Activated CD4-positive, alpha-beta T cell treated with anti-CD3 and anti-CD28 coated beads, Interleukin-2, amount 10 ng/mL, durations not matched to agents 24 days and 14 days (primary cell): ENCODE measurements at places on chromosomes 16 and 17. TPM values are rescaled to one million over a fixed set of nuclear protein-coding genes. Genes with fewer than 3 reads are reported as not detected.

DNA sequence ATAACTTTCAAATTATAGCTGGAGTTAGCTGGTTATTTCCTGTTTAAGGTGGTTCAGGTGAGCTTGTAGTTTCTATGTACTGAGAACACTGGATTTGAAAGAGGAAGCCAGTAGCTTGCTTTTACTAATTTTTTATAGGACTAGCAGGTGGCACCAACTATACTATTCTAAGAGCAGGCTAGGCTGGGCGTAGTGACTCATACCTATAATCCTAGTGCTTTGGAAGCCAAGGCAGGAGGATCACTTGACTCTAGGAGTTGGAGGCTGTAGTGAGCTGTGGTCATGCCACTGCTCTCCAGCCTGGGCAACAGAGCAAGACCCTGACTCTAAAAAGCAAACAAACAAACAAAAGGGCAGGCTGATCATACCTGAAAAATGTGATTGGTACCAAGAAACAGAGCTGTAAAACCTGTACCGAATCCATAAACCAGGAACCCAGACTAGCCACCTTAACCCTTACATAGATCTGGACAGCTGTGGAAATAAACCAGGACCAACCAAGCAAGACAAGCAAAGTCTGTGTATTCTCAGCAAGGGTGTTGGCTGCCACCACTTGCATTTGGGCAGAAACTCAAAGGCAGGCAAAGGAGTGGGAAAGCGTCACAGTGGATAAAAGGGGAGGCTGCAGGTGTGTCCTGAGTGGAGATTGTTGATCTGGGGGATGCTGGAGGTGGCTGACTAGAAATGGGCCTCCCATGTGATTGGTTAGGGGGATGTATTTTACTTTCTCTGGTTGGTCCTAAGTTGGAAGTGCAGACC, 36.3 kb downstream of the SLC47A1 start:
- no peak for DNase-seq

PSMC3IP gene
- 29.1 and 31.1 TPM in 2 replicates for total RNA-seq

C17orf50 gene
- total RNA-seq = not detected in 2 replicates

GRCh38 chr17:48578616-48579470, 693 bp upstream of the HOXB4 start:
- DNase-seq = peak; percentile 63

GRCh38 chr17:49397586-49397985, 17.1 kb downstream of the PHB1 start:
- DNase-seq = no peak

DNA sequence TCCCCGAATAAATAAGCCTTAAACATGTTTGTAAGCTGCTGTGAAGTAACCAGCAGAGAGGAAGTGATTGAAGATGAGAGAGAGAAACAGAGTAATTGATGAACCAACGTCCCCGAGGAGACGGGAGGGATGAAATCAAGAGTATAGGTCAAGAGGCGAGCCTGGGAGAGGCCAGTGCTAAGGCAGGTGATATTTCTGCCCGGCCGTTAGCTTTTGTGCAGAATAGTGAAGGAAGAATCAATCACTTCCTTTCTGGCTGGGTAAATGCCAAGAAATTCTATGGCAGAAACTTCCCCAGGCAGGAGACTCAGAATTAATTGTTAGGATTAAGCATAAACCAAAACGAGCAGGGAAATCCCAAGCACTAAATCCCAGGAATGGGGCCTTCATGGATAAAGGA, 273.8 kb downstream of the CDH13 start:
- DNase-seq = no peak

GRAP gene
- 9.2 and 9.7 TPM in 2 replicates for total RNA-seq

MT1G gene
- 24.5 and 32.2 TPM in 2 replicates for total RNA-seq

PRSS22 gene
- not detected in 2 replicates for total RNA-seq

GRCh38 chr16:24635900-24636610, 93.4 kb upstream of the TNRC6A start:
- DNase-seq = no peak

- no peak for DNase-seq
Measured at GRCh38 chr17:54985476-54985875, 16.9 kb downstream of the STXBP4 start.

HOXB1 gene
- total RNA-seq = not detected in 2 replicates
